ENCODE measurements at places on chromosomes 5 and 9. TPM values are rescaled to one million over a fixed set of nuclear protein-coding genes. Genes with fewer than 3 reads are reported as not detected.

DNA sequence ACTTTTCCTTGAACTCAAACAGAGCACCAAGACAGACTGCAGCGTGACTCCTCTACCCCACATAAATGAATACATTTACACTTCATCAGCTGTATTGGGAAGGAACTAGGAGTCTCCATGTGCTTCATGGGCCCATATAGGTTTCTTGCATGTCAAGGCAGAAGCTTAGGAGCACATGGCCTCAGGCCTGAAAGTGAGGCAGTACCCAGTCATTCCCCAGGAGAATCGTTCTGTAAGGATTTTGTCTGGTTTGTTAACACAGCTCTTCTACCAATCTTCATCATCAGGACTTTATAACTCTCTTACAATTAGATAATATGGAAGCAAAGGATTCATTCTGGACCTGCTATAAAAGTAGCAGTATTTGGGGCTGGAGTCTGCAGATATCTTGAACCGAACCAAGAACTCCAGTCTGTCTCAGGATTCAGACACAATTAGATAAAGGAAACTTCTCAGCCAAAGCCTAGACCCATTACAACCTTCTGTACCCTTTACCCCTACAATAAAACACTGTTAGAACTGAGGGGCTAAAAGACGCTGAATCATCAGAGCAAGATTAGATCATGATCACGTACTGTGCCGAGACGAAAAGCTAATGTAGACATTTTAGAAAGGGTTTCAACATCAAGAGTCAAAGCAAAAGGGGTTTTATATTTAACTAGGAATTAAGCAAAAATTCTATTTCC is 385.5 kb upstream of the SLC30A5 start:
- no peaks in the 10 kb centered on the region for H3K4me1 ChIP-seq
- no peaks in the 10 kb centered on the region for H3K36me3 ChIP-seq
- no peak overlapping the region for H3K27ac ChIP-seq
- no peaks in the 10 kb centered on the region for H3K27me3 ChIP-seq
- no peak overlapping the region for H3K4me3 ChIP-seq

The GFI1B gene
- total RNA-seq = not detected

The RGS7BP gene
- 0.07 TPM for total RNA-seq

DNA sequence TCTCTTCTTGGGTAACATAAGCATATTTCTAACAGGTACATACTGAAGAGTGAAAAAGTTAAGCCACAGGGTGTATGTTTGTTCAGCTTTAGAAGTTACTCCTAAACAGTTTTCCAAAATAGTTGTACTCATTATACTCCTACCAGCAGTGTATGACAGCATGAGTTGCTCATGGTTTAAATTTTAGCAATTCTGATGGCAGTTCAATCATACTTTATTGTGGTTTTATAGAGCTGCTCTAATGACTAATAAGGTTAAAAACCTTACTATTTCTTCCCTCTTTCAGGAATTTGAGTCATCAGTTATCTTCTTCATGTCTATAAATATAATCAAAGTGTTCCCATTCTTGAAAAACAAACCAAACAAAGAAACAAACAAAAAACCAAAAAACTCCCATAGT is 81.5 kb downstream of the CAAP1 start:
- H3K27ac ChIP-seq = no peak overlapping the region
- no peak overlapping the region for H3K4me3 ChIP-seq
- H3K27me3 ChIP-seq = no peaks in the 10 kb centered on the region

DNA sequence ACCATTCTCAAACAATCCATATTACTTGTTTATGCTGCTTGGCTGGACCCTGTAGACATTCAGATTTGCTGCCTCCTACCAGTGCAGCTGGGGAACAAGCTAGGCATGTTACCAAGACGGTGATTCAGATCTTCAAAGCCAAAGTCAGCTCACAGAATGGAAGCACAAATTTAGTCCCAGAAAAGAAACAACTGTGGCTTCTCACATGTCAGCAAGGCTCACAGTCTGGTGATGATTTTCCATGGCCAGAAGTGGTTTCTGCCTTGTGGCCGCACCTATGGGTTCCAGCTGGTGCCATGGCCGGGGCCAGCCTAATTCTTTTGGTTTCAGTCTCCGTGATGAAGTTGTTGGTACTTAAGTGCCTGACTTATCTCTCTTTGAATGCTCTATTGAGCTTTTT is 182.2 kb downstream of the TMC1 start:
- H3K27me3 ChIP-seq = no peaks in the 10 kb centered on the region
- no peaks in the 10 kb centered on the region for H3K4me1 ChIP-seq
- no peak overlapping the region for H3K27ac ChIP-seq
- no peak overlapping the region for H3K4me3 ChIP-seq
- H3K36me3 ChIP-seq = no peaks in the 10 kb centered on the region

The PCDHAC2 gene
- 6.9 TPM for total RNA-seq

The NR5A1 gene
- total RNA-seq = 0.26 TPM

The LCN1 gene
- total RNA-seq = not detected

The MLANA gene
- not detected for total RNA-seq

GRCh38 chr9:103899866-103900265 is 194.2 kb upstream of the SMC2 start:
- no peaks in the 10 kb centered on the region for H3K4me1 ChIP-seq
- no peak overlapping the region for H3K27ac ChIP-seq
- H3K4me3 ChIP-seq = no peak overlapping the region

DNA sequence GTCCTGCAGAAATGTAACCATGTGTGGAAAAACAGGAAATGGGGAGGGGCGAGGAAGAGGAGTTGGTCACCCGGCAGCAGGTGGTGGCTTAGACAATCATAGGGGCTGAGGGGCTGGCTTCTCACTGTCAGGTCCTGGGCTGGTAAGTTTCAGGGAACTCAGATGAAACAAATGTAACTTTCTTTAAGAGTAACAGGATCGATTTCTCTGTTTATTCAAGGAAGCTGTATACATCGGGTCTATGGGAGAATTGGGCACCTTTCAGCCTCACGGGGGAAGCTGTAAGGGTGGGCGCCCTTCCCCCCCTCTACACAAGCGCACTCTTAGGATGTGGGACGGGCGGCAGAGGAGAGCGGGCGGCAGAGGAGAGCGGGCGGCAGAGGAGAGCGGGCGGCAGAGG is 104.3 kb upstream of the SIMC1 start:
- H3K4me1 ChIP-seq = no peaks in the 10 kb centered on the region
- H3K36me3 ChIP-seq = no peaks in the 10 kb centered on the region
- no peak overlapping the region for H3K4me3 ChIP-seq
- no peak overlapping the region for H3K27ac ChIP-seq
- peaks cover 5% of the 10 kb centered on the region for H3K27me3 ChIP-seq
- DNase-seq = no peak

- no peak overlapping the region for H3K4me3 ChIP-seq
- H3K27ac ChIP-seq = no peak overlapping the region
These were observed 57.9 kb upstream of the BNC2 start for GRCh38 chr9:16928179-16928945.

The TERT gene
- 0.50 TPM for total RNA-seq

DNA sequence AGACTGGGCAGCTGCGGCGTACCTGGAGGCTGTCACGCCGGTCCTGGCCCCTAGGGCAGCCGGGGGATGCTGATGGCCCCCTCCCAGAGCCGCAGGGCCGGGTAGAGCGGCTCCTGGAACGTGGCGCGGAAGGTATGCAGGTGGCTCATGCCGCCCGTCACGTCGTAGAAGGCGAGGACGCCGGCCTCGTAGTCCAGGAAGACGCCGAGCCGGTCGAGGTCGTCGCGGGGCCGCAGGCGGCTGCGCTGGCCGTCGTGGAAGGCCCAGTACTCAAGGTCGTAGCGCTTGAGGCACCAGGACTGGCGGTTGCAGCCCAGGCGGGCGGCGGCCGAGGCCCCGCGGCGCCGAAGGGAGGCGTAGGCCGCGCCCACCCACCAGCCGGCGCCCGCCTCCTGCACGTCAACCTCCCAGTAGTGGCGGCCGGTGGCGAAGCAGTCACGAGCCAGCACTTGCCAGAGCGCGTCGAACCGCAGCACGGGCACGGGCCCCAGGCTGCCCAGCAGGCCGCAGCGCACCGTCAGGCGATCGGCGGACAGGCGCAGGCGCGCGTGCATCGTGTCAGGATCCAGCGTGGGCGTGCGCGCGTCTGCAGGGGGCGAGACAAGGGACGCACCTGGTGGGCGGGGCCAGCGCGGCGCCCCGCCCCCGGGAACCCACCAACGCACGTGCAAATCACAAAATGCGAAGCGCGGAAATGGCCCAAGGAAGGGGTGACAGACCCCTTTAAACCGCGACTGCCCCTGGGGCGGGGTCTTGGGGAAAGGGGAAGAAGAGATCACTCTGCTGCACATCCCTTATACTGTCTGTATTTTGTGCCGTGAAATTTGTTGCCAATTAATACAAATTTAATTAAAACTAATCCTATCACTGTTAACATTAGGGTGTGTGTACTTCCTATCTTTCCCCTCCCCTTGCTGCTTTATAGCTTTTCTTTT is 31.2 kb downstream of the NANS start:
- peaks cover 3% of the 10 kb centered on the region for H3K4me1 ChIP-seq
- peak overlapping the region; percentile 44 for H3K4me3 ChIP-seq
- H3K36me3 ChIP-seq = peaks cover 8% of the 10 kb centered on the region
- no peaks in the 10 kb centered on the region for H3K27me3 ChIP-seq
- DNase-seq = peak; percentile 57

The KCNV2 gene
- total RNA-seq = not detected

DNA sequence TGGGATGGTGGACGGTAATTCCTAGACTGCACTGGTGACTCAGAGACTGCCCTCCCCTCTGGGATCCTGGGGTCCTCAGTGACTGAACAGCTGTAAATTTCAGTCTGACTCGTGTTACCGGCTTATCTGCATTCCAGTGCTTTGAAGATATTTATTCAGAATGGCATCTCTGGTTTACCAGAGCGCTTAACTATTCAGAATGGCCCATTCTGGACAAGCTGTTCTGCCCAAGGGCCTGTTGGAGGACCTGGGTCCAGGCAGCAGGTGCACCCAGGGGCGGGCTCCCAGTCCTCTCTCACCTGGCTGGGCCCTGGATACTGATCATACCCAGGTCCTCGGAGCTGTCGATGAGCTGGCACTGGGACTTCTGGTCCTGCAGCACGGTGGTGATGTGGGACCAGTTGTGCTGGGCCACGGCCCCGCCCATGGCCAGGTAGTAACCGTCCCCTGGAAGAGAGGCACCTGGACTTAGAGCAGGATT is 48.0 kb downstream of the SARDH start:
- DNase-seq = no peak
- H3K27me3 ChIP-seq = no peaks in the 10 kb centered on the region
- peaks cover 15% of the 10 kb centered on the region for H3K4me1 ChIP-seq

DNA sequence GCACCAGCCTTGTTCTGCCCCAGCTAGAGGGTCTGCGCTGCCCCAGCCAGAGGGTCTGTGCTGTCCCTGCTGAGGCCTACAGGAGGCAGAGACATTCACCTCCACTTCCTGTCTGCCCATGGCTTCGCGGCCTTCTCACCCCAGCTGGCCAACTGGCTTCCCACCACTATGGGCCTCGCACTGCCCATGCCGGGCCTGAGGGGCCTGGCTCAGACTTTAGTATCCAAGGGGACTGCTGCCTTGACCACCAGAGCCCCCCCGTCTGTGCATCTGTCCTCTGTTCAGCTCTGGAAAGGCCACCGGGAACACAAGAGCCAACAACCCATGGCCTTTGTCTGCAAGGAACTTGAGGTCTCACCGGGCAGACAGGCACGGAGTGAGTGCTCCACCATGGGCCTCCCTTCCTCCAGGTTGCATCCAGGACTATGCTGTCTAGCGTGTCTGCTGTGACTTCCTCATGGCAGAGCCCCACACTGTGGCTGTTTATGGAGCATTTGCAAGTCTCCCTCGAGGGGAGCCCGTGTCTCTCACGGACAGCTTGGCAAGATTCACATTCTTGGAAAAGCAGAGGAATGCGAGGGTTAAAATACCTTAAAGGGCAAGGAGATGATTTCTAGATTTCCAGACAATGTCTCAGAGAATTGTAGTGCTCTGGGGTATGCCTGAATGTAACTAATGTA is 1.7 kb downstream of the DCANP1 start:
- H3K36me3 ChIP-seq = no peaks in the 10 kb centered on the region
- H3K27me3 ChIP-seq = peaks cover 20% of the 10 kb centered on the region
- H3K27ac ChIP-seq = no peak overlapping the region
- H3K4me3 ChIP-seq = no peak overlapping the region
- peaks cover 6% of the 10 kb centered on the region for H3K4me1 ChIP-seq

DNA sequence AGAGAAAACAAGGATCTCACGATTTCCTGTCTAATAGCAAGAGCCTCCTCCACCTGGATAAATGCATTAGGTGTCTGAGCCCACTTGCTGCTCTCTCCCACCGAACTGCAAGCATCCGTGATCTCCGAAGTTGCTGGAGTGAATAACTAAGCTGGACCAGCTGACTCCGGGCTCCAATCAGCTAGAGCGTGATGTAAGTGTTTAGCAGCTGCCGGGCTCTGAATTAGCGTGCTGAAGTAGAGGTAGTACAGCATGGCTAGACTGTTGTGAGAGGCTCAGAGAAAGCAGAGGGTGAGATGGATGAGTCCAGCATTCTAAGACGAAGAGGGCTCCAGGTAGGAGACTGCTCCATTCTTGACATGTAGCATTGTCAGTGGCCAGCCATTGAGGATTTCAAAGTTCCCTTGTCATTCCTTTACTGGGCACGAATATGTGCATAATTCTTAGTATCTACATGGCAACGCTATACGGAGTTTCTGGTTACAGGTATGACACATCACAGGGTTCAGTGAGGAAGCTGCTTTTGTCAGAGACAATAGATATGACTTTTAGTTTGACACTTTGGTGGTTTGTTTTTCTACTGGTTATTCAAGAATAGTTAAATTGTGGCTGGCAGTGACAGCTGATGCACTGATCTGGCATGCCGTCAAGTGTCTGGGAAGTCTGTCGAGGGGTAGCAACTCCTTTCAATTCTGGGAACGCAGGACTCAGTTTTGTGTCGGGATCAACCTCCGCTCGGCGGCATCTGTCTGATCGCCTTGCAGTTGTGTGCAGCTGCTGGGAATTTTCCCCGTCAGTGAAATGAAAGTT is 232.6 kb downstream of the MAST4 start:
- peak overlapping the region; percentile 67 for H3K4me3 ChIP-seq
- peaks cover 10% of the 10 kb centered on the region for H3K4me1 ChIP-seq
- H3K27ac ChIP-seq = peak overlapping the region; percentile 81

Data from astrocyte (in vitro differentiated cells and primary cell).